CD4-positive, alpha-beta memory T cell (primary cell): ENCODE measurements at places on chromosomes 6 and 20. TPM values are rescaled to one million over a fixed set of nuclear protein-coding genes. Genes with fewer than 3 reads are reported as not detected.

- no peak overlapping the region for H3K27ac ChIP-seq
- H3K4me3 ChIP-seq = no peak overlapping the region
- H3K36me3 ChIP-seq = no peaks in the 10 kb centered on the region
- no peaks in the 10 kb centered on the region for H3K4me1 ChIP-seq
- H3K27me3 ChIP-seq = no peaks in the 10 kb centered on the region
Observed at GRCh38 chr6:8181160-8181881, 79.0 kb upstream of the EEF1E1 start.

DNA sequence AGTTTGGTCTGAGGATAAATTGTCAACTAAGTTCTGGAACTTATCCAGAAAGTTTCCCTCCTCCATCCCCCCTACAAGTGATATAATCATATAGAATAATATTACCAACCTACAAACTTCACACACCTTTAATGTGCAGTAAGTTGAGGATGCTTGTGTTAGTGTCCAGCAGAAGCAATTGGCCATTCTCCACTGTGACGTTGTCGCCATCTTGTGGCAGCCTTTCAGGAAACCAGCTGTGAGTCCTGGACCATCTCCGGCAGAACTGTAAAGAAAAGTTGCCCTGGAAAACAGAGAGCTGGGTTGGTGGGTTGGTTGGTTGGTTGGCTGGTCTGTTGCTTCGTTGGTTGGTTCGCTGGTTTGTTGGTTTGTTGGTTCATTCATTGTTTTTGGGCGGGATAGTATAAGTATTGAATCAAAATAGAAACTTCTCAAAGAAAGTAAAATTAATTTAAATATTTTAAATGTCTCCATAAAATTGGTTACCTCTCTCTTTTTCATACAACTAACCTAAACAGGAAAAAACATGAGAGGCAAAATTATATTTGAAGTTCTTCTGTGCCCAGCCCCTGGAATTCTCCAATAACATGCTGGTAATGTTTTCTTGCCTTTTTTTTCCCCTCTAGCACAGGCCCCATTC lies 127.5 kb downstream of the PKHD1 start:
- no peaks in the 10 kb centered on the region for H3K36me3 ChIP-seq
- DNase-seq = no peak
- no peaks in the 10 kb centered on the region for H3K27me3 ChIP-seq
- H3K27ac ChIP-seq = no peak overlapping the region

GRCh38 chr20:53567379-53567917 lies 26.2 kb downstream of the ZNF217 start:
- H3K4me3 ChIP-seq = no peak overlapping the region
- H3K27ac ChIP-seq = no peak overlapping the region
- peaks cover 26% of the 10 kb centered on the region for H3K4me1 ChIP-seq

- no peaks in the 10 kb centered on the region for H3K36me3 ChIP-seq
- H3K4me3 ChIP-seq = no peak overlapping the region
- no peaks in the 10 kb centered on the region for H3K4me1 ChIP-seq
- H3K27me3 ChIP-seq = no peaks in the 10 kb centered on the region
- no peak for DNase-seq
Observed at GRCh38 chr6:108676555-108676954, 115.8 kb downstream of the FOXO3 start.

GRCh38 chr6:133641104-133641503 lies 247.8 kb upstream of the TCF21 start:
- H3K27me3 ChIP-seq = no peaks in the 10 kb centered on the region
- no peaks in the 10 kb centered on the region for H3K4me1 ChIP-seq
- no peak overlapping the region for H3K4me3 ChIP-seq
- no peak for DNase-seq

DNA sequence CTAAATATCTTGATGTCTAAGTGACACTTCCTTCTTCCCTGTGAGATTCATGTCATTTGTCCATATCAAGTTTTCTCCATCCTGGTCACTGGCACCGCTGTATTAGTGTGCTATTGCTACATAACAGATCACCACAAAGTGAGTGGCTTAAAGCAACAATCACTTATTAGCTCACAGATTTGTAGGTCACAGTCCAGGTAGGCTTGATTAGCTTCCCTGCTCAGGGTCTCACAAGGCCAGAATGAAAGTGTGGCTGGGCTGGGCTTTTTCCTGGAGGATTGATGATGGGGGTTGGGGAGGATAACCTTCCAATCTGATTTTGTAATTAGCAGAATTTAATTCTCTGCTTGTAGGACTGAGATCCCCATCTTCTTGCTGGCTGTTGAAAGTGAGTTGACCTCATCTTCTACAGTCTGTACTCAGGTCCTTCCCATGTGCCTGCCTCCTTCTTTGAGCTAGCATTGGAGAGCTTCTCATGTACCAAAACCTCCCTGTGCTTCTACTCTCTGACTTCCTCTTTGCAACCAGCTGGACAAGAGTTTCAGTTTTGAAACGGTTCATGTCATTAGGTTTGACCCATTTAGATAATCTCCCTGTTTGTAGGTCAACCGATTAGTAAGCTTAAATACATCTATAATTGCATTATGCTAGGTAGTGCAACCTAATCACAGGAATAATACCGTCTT lies 152.4 kb upstream of the MAN1A1 start:
- no peaks in the 10 kb centered on the region for H3K27me3 ChIP-seq
- no peaks in the 10 kb centered on the region for H3K36me3 ChIP-seq
- H3K4me3 ChIP-seq = no peak overlapping the region
- H3K27ac ChIP-seq = no peak overlapping the region
- H3K4me1 ChIP-seq = no peaks in the 10 kb centered on the region

DNA sequence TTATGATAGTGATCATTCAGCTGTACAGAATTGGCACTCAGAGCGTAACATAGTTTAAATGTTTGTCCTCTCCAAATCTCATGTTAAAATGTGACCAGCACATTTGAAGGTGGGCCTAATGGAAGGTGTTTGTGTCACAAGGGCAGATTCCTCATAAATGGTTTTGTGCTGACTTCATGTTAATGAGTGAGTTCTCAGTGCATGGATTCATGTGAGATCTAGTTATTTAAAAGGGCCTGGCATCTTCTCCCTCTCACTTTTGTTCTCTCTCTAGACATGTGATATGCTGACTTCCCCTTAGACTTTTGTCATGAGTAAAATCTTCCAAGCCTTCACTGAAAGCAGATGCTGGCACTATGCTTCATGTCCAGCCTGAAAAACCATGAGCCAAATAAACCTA lies 452.4 kb upstream of the PTCHD4 start:
- no peaks in the 10 kb centered on the region for H3K36me3 ChIP-seq
- H3K4me3 ChIP-seq = no peak overlapping the region
- H3K27me3 ChIP-seq = no peaks in the 10 kb centered on the region
- H3K27ac ChIP-seq = no peak overlapping the region
- H3K4me1 ChIP-seq = no peaks in the 10 kb centered on the region

- no peaks in the 10 kb centered on the region for H3K36me3 ChIP-seq
- no peak overlapping the region for H3K27ac ChIP-seq
- peaks cover 15% of the 10 kb centered on the region for H3K4me1 ChIP-seq
- DNase-seq = no peak
Observed at GRCh38 chr20:43910564-43910963, 4.1 kb upstream of the TOX2 start.

DNA sequence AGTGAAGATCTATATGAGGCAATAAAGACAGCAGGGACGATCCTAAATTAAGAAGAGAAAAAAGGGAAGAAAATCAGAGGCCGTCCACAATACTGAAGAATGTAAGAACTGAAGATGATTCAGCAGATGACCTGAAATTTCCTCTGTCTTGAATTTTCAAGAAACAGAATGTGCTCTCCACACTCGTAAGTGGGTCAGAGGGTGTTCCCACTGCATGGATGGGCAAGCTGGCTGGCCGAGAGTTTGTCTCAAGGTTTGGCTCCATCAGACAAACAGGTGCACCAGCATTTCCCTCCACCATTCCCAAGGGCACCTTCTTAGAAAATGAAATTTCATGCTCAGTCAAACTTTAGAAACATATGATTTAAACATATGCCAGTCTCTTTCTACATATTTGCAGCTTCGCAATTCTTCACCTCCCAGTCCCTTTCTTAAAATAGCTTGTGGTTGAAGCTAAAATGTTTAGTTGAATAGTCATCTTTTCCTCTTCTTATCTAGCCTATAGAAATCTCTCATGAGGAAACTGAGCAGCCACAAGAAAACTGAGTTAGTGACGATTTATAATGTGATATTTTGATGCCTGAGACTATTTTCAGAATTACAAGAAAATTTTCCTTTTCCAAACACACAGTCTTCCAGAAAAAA lies 576.4 kb downstream of the PRKN start:
- no peaks in the 10 kb centered on the region for H3K4me1 ChIP-seq
- H3K27me3 ChIP-seq = no peaks in the 10 kb centered on the region
- no peak overlapping the region for H3K27ac ChIP-seq
- H3K4me3 ChIP-seq = no peak overlapping the region
- no peaks in the 10 kb centered on the region for H3K36me3 ChIP-seq

DNA sequence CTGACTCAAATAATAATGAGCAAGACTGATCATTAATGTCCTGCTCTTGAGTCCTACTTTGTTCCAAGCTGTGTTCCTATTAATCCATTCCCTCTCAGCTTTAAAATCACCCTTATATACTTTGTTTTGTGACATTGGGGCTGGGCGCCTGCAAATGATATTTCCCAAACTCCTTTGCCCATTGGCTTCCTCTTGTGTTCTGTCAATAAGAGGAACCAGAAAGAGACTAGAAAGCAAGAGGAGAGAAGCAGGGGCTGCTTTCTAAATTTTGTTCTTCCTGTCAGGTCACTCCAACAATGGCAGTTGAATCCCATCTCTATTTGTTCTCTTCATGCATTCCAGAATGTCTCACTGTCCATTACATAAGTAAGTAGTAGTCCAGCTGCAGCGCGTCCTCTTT lies 21.6 kb upstream of the TRIM27 start:
- H3K36me3 ChIP-seq = no peaks in the 10 kb centered on the region
- H3K27ac ChIP-seq = no peak overlapping the region
- H3K4me1 ChIP-seq = peaks cover 29% of the 10 kb centered on the region
- H3K4me3 ChIP-seq = no peak overlapping the region

GRCh38 chr20:57883224-57883623 lies 173.4 kb upstream of the PMEPA1 start:
- no peak overlapping the region for H3K27ac ChIP-seq
- H3K27me3 ChIP-seq = no peaks in the 10 kb centered on the region
- H3K36me3 ChIP-seq = no peaks in the 10 kb centered on the region
- H3K4me3 ChIP-seq = no peak overlapping the region
- no peaks in the 10 kb centered on the region for H3K4me1 ChIP-seq

- no peak for DNase-seq
- H3K4me1 ChIP-seq = no peaks in the 10 kb centered on the region
- no peak overlapping the region for H3K27ac ChIP-seq
- no peak overlapping the region for H3K4me3 ChIP-seq
- H3K36me3 ChIP-seq = no peaks in the 10 kb centered on the region
Observed at GRCh38 chr6:161235776-161236633, 37.9 kb downstream of the AGPAT4 start.

DNA sequence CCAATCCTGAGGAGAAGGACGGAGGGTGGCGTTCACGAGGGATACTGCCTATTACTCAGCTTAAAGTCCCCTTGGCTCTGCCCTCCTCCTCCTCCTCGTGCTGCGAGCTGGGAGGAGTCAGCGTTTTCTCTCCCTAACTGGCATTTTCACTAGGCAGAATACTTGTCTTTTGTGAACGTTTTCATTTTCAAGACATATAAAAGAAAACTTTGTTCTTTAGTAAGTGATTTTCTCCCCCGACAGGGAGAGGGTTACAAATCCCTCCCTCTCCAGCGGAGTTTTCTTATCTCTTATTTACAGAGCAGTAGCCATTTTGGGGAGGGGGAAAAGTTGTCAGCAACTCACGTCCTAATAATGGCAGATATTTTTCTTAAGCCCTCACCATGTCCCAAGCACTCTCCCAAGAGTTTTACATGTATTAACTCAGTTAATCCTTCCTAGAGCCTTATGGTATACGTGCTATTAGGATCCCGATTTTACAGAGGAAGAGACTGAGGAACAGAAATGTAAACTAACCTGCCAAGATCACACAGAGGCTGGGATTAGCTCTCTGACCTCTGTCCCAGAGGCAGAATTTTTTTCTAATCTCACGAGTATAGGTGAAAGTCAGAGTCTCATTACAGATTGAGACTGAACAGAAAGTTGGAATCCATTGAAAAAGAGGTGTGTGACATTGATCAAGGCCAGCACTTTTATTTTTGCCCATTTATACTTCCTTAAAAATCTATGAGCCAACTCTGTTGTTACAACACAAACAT lies 30.0 kb upstream of the ZNF217 start:
- peak overlapping the region; percentile 58 for H3K27ac ChIP-seq
- peak; percentile 30 for DNase-seq
- no peaks in the 10 kb centered on the region for H3K27me3 ChIP-seq
- peaks cover 37% of the 10 kb centered on the region for H3K4me1 ChIP-seq

The ADGRB3 gene
- total RNA-seq = not detected

The RIPPLY2 gene
- total RNA-seq = not detected

The RFX6 gene
- not detected for total RNA-seq

The SLC22A2 gene
- total RNA-seq = not detected

The EYS gene
- total RNA-seq = not detected
